ENCODE measurements at places on chromosomes 2 and 18.
A peak's percentile ranks its signal among the peaks of the same experiment; 100 is the strongest.

DNA sequence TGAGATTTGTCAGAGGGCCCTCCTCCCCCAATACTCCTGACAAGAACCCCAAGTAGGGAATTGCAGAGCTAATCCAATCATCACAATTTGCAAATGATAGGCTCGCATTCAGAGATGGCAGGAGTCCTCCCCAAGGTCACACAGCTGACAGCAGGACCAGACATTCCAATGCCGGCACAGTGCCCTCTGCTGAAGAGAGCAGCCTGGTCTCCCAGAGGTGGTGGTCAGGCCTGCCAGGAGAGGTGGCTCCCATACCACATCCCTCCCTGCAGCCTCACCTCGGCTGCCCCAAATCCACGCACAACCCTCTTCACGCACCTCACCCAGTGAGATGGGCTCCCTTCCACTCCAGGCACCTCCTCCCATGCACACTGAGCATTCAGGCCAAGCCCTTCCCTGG is 25.4 kb downstream of the EN1 start:
- DNase-seq, result no peak

GRCh38 chr2:32342801-32343200 is 14.0 kb upstream of the BIRC6 start:
- no peak for DNase-seq

GRCh38 chr2:19932928-19933327 is 31.1 kb upstream of the TTC32 start:
- no peak for DNase-seq

DNA sequence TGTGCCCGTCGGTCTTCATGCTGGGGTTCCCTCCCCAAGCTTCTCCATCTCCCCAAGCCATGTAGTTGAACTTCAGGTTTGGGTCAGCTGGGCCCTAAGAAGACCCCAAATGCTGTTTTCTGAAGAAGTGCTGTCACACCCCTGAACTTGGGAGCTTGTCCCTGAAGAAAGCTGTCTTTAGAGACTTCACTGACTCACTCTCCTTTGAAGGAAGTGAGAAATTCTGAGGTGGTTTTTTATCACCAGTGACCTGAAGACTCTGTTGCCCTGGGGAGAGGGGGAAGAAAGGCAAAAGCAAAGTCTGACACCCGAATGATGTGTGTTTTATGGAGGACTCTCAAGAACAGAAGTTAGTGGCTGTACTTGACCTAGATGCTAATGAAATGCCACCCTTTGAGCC is 83.6 kb upstream of the BCL2L11 start:
- DNase-seq, result no peak

- DNase-seq, result peak; percentile 5
Measured at GRCh38 chr2:188291617-188292347, at the start of gene GULP1. Gene GULP1 (plus strand): TSS chr2:188291874. CDS start chr2:188477703, 185,829 bp downstream.

DNA sequence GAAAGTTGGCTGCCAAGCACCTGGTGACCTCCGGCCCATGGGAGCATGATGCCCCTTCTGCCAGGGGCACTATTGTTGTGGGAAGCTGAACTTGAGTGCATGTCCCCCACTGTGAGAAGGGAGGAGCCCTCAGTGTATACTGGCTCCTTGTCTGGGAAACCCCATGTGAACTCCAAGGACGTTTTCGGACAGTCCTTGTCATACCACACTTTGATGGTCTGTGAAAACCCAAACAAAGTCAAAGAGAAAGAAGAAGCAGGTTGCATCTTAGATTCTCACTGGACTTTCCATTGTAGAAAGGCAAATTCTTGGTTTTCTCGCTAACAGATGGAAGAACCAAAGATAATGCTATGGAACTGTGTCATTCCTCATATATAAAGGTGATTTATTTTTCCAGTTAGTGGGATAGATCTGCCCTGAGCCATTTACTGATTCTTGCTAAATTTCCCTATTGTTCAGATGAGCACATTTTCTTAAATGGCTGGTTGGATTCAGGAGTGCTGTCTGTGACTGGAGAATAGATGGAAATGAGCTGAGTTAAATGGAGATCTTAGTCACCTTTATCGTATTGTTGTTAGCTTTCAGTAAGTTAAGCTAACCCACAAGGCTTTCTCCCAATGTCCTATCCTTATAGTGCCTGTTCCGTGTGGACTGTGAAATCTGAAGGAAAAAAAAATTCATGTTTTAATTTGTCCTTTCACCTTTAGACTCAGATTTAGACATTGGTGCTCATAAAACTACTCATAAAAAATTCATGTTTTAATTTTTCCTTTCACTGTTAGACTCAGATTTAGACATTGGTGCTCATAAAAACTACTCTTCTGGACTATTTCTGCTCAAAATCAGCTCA is 166.6 kb downstream of the ACTR3 start:
- DNase-seq, result no peak

- no peak for DNase-seq
Measured at GRCh38 chr2:197677483-197677882, 2.1 kb upstream of the RFTN2 start.

DNA sequence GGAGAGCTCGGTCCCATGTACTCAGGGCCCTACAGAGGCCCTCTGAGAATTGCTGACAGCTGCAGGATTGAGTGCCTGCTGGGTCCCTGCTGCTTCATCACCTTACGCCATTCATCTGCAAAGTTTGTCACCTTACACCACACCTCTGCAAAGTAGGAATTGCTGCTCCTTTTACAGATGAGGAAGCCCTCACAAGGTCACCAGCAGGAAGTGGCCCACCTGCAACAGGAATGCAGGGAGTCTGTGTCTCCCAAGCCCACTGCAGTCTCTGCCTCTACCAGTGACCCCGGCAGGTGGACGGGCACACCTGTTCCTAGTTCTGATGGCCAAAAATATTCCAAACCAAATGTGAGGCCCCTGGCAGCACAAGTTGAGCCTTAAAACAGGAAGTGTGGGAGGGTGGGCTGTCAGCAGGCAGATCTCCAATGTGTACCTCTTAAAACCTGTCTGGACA is 441.4 kb downstream of the NBAS start:
- no peak for DNase-seq

Data from GM12891 (cell line).